ENCODE measurements at places on chromosomes 1 and 21.

DNA sequence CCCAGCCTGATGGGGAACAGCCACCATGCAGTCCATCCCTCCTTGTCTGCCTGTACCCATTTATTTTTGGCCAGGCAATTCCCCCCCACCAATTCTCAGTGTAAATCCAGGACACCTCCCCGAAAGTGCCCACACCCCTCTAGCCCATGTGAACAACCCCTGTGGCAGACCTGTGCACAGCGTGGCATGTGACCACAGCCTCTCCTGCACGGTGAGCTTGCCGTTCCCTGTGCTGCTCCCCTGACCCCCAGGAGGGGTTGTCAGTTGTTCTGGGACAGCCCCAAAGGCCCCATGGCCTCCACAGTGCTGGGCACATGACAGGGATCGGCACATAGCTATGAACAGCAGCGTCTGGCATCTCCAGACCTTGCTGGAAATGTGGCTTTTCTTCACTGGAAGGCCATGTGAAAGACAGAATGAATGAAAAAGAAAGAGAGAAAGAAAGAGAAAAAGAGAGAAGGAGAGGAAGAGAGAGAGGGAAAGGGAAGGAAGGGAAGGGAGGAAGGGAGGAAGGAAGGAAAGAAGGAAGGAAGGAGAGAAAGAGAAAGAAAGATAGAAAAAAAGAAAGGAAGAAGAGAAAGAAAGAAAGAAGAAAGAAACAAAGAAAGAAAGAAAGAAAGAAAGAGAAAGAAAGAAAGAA is 3.9 kb downstream of the CAPN9 start:
- DNase-seq, result no peak

- no peak for DNase-seq
These were observed 43.4 kb downstream of the KIAA1614 start for GRCh38 chr1:180956028-180956640.

- DNase-seq, result no peak
These were observed 197.0 kb upstream of the LHX8 start for GRCh38 chr1:74937176-74937575.

DNA sequence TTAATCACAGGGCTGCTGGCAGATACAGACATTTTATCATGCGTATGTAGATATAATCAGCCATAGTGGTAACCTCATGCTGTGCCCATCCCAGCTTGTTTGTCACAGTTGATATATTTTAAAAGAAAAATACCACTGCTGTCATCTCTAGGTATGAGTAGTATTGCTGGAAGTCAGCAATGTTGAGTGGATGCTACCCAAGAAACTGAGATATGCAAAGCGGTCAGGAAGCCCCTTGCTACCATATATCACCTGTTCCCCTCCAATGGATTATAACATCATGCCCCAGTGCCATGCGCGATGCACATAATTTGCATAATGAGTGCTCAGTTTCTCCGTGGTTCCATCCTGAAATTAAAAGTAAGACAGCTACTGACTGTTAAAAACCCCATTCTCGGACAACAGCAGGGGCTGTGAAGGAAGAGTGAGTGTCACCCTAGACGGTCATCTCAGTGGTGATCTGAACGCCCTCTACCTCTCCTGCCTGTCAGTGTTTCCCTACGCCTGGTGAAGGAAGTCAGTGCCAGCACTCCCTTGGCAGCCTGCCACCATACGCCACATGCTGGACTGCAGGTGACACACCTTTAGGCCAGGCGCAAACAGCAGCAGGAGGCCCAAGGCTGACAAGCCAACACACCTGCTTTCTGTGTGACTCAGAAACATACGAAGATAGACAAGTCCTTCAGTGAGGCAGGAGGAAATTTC is 2.7 kb downstream of the IL10RB start:
- DNase-seq, result peak; percentile 8

GRCh38 chr1:209116705-209117104 is 466.8 kb upstream of the CAMK1G start:
- DNase-seq, result no peak

DNA sequence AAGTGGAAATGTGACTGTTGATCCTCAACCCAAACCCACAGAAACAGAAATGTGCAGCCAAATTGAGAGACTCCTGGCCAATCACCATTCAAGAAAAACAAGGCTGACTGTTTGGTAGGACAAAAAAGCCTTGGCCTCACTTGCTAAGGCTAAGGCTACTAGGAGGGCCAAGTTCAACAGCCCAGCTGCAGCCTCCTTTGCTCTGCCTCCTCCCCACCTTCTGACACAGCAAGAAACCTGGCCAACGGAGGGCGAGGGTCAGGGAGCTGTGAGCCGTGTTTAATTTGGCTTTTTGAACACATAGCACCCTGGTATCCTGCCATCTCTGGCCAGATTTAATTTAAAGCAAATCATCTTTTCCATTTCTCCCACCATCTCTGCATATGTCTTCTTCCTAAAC is 165.8 kb upstream of the RAB4A start:
- no peak for DNase-seq

DNA sequence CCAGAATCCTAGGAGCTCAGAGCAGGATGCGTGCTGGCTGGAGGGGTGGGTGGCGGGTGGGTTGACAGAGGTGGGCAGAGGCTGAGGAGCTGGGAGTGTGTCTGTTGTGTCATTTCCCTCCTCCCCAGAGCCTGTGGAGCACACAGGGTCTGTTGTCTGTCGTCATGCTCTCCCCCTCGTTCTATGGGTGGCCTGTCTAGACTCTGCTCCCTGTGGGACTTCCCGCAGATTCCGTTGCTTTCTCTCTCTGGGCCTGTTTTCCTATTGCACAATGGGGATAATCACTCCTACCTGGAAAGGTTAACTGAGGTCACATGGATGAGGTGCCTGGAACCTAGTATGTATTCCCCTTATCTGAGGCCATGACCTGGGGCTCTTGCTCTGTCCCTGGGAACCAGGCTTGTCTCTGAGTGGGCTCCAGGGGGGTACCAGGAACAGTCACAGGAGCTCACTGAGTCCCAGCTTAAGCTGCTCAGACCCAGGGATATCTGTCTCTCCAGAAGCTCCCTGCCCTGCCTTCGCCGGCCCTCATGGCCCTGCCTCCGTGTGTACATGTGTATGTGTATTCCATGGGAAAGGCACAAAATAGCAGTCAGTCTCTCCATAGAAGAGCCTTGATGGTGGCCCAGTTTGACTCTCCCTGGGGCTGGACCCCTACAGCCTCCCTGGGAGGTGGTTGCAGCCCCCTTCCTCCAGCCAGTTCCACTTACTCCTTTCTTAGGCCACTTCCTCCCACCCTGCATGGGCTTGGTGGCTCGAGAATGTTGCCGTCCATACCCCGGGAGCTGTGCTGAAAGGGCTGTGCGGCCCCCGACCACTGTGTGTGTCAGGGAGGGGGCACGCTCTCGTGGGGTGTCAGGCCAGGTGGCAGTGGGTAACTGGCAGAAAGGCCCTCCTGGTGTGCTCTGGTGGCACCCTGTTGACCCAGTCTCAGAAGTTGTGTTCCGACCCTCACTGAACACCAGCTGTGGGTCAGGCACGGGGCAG is 17.9 kb downstream of the PTPRF start:
- no peak for DNase-seq

DNA sequence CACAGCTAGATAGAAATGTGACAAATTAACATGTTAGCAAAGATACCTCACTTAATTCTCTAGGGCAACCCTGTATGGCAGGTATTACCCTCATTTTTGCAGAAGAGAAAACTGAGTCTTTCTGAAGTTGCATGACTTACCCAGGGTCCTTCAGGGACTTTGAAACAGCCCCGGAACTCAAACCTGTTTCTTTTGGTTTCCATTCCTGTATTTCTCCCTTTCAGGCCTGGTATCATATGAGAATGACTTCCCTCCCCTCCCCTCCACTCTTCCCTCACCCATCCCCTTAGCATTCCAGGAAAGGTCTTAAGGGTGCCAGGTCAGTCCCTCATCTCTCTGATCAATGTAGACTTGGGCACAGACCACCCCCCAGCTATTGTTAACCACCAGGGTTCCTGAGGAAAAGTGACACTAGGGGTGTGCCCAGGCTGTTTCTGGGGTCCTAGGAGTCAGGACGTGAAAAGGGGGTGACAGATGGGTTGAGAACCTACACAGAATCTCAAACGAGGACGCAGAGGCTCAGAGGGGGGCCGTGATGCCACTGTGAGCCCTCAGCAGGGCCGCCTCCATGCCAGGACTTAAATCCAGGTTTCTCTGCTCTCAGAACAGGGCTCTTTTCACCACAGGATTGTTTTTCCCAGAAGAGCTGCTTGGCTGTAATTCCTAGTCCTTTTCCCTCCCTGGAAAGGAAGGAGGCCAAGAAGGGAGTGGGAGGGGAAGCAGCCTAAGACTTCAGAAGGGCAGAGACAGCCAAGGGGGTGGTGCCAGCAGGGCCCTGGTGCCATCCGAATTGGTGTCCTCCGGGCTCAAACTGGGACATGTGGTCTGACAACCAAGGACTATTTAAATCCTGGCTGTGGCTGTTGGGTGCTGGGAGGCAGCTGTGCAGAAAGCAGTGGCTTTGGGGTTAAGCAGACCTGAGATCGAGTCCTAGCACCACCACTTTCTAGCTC is 2.1 kb upstream of the WASF2 start:
- DNase-seq, result no peak

DNA sequence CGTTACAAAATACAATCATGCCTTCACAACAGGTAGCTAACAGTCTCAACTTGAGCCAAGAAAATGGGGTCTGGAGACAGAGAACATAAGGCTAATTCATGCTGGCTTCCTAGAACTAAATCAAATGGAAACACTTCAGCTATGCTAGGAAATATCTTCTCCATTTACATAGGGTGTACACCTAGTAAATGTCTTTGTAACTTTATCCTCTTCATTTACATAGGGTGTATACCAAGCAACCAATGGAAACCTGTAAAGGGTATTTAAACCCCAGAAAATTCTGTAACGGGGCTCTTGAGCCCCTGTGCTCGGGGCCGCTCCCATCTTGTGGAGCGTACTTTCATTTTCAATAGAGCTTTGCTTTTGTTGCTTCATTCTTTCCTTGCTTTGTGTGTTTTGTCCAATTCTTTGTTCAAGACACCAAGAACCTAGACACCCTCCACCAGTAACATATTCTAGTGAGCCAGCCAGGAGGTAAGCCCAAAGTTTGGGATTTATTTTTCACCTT is 19.5 kb upstream of the CYP4X1 start:
- DNase-seq, result no peak

DNA sequence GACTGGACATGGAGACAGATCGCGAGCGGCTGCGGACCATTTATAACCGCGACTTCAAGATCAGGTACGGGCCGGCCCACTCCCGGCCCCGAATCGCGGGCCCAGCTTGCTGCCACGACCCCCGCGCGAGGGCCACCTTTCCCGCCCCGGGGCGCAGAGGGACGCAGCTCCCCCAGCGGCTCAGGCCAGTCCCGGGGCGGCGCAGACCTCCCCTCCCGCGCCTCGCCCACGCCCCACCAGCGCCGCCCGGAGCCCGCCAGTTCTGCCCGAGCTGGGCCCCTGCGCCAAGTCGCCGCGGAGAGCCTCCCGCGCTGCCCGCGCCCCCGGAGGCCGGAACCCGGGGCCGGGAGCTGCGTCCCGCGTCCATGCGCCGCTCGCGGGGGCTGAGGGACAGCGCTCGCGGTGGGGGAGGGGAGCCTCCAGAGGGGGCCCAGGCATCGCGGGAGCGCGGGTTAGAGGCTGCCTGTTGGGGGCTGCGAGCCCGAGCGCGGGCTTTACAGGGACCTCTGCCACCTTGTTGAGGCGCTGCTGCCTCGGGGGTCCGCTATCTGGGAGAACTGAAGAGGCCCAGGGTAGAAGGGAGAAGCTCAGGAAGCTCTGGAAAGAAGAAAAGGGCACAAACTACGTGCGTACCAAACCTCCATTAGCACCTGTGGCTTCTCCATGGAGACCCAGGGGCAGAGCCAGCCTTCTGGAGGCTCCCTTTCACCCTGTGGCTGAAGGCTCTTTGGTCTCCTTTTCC is 698 bp downstream of the MOV10 start:
- DNase-seq, result no peak

DNA sequence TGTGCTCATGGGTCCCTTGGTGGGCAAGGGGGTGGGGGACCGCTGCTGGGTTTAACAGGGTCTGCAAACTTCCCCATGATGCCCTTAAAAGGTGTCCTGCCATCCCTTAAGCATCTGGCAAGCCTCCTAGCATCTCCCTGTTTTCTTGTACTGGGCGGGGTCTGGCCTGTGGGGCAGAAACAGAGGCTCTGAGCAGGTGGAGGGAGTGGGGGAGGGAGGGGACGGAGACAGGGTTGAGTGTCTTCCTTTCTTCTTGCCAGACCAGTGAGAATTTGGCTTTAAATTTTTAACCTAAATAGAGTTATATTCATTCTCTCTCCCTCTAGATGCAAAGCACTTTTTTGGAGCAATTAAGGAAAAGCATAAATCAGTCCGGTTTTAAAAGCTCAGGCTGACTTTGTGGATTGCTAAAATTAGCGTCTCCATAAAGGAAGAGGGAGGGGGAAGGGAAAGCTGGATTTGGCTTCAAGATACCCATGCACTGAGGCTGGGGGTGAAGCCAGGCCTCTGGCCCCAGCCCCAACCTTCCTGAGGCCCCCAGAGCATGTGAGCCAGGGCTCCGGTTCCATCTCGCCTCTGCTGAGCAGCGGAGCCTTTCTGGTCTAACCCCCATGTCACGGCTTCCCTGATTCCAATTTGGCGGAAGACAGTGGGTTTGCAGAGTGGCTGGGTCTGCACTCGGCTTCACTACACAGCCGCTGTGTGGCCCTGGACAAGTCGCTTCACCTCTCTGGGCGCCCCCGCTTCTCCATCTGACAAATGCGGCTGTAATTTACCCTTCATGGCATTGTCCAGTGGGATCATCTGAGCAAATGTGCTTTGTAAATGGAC is 25.3 kb downstream of the IGSF21 start:
- DNase-seq, result no peak

- DNase-seq, result no peak
These were observed 4.7 kb downstream of the MINDY1 start for GRCh38 chr1:151002051-151002450.

- DNase-seq, result no peak
These were observed 21.4 kb upstream of the PADI1 start for GRCh38 chr1:17183388-17184160.

DNA sequence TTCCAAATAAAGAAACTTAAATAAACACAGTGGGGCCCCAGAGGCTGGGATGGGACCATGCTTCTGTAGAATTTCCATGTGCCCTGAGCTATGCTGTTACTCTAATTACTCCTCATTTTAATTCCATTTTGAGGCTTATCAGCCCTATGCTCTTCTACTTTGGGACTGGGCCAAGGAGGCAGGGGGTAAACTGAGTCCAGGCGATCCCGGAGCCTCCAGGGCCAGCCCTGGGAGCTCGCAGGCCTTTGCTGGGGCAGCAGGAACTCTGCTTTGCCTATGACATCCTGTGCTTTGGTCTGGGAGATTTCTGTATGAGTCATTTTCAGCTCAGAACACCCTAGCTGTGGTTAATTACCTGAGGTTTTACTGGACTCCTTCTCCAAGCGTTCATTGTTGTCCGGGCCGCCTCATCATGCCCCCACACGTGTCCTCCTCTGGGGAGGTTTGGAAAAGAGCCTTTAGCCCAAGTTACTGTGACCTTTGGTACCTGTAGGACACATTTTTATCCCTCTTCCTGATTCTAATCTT is 95.7 kb downstream of the RHOU start:
- DNase-seq, result no peak

DNA sequence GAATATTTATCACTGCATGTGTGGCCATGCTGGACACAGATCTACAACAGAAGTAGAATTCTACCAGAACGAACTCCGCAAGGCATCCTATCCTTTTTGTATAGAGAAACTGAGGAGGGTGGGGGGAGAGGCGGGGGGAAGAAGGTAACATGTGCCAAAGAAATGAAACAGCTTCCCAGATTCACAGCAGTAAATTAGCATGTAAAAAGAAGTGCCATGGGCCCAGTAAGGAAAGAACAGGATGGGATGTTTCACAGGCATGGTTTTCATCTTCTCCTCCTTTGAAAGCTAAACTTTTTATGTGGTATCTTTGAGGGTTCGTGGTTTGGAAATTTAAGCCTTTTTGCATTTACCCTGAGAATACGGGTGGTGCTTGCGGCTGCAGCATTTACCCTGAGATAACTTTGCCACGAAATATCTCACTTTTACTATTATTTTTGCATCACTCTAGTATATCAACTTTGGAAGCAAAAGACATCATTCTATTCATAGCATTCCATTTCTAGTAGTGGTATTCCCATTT is 168.9 kb downstream of the TPR start:
- DNase-seq, result no peak
